ENCODE measurements at places on chromosomes 1 and 21.

DNA sequence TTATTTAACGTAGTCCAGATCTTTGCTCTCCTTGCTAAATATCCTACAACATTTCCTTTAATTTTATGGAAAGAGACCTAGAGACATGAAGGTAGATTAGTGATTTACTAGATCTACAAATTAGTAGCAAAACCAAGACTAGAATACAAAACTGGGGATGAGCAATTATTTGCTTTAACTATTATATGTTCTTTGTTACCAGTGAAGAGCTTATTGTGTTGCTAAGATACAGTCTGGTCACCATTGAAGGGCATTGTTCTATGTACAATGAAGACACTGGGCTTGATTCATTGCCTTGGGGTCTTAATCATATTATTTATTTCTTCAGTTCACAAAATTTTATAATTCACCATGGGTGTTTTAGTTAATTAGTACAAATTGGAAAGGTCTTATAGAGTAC lies 88.3 kb downstream of the S1PR1 start:
- no peak for DNase-seq

DNA sequence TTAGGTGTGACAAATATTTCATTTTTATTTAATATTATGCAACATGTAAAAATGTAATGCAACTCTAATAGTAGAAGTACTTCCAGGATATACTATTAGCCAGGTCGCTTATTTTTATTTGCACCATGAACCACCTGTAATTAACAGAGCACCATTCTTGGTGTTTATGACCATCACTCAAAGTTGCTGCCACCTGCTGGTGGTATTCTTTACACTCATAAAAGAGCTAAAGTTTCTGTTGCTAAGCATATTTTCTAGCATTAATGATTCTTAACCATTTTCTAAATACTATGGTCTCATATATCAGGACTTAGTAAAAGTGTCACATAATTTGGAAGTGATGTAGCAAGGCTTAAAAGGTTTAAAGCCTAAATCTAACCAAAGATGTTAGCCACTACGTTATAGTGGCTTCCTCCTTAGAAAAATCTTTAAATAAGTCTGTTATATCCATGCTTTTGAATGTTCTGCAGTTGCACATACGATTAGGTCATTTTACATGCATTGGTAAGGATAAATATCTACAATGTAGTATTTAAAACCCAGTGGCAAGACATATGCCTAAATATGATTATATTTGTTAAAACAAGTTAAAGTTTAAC lies 244.5 kb downstream of the NEGR1 start:
- no peak for DNase-seq

GRCh38 chr1:50308878-50309277 lies 114.4 kb downstream of the DMRTA2 start:
- DNase-seq, result no peak

DNA sequence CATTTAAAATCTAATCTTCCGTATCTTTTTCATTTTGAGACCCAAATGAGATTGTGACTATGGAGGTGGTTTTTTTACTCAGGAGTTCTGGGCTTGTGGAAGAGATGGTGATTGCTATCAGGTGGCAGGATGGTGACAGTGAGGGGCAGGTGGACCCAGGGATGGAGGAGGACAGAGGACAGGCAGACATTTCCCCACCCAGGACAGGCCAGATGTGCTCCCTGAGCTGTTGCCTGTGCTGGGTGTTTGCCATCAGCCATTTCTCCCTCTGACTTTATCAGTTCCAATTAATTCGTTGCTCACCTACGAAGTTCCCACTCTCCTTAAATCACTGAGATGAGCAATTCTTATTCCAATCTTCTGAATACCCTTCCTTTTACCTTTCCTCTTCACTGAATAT lies 26.5 kb downstream of the C1orf116 start:
- DNase-seq, result no peak

- no peak for DNase-seq
Measured at GRCh38 chr21:27561116-27561515, 594.2 kb upstream of the ADAMTS5 start.

- no peak for DNase-seq
Measured at GRCh38 chr1:237975903-237976302, 85.2 kb upstream of the ZP4 start.

DNA sequence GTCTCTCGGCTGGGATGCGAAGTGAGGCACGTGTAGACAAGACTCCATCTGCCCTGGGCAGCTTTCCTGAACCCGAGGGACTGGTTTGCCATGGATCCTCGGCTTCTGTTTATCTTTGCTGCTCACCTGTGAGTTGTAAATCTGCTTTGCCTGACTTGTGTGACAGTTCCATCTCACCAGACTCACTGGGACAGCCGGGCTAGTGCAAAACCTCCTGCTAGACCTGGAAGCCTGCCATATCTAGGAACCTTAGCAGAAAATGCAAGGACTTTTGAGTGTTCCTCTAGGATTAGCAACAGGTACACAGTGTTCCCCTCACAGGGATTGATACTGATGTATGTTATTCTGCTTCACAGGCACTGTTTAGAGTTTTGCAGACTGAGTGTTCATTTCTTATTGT lies 218.6 kb downstream of the URB2 start:
- no peak for DNase-seq

DNA sequence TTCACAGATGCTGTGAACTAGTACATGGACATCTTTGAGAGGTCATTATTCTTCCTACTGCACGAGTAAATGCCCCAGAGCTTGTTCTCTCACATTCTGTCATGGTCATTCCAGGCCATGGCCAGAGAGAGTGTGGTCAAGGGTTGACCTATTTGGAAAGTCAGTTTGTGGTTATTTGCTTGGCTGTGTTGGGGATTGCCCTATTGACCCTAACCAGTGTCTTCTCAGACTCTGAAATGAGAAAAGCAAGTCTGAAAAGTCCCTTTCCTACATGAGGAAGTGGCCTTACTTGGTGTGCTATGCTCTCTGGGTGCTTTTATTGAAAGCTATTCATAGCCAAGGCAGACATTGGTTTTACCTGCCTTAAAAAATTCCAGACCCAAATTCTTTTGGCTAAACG lies 26.6 kb downstream of the CLIC6 start:
- no peak for DNase-seq

- DNase-seq, result no peak
Measured at GRCh38 chr1:235714205-235714897, 64.8 kb upstream of the GNG4 start.

DNA sequence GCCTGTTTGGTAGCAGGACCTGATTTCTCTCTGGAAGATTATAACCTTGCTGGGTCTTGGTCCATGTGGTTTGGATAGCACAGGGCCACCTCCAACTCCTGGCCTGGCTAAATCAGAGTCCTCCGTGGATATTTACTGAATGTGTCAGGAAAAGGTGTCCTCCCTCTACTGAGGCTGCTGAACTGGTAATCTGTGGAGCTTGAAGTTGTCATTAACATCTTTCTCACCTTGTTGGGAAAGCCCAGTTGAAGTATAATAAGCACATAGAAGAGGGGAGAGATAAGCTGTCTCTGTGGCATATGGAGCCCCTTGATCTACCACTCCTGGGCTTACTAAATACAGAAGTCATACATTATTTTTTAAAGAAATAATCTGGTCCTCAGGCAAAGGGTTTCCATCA lies 294.3 kb upstream of the B3GALT2 start:
- no peak for DNase-seq

- DNase-seq, result no peak
Measured at GRCh38 chr1:245091818-245092637, 62.8 kb upstream of the KIF26B start.

DNA sequence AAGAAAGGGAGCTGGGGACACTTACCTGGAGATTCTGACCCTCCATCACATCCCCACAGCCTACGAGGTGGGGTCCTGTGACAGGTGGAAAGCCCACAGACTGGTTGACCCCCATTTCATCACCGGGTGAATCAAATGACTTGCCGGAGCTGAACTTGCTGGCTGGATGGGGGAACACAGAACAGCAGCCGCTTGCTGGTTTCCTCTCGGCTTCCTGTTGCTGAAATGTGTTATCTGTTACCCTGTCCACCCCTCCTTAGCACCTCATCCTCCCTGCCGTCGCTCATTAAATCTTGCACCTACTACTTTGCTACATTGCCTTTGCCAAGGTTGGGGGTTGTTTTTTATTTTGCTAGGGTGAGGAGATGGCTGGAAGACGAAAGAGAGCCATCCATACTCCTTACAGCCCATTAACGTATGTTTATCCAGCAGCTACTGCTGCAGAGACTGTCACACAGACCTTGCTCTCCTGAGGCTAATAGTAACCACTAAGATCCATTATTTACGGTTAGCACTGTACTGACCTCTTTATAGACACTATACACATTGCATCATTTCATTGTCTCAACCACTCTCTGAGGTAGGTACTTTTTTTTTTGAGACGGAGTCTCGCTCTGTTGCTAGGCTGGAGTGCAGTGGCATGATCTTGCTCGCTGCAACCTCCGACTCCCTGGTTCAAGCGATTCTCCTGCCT lies 7.0 kb downstream of the PAFAH2 start:
- DNase-seq, result peak; percentile 88

DNA sequence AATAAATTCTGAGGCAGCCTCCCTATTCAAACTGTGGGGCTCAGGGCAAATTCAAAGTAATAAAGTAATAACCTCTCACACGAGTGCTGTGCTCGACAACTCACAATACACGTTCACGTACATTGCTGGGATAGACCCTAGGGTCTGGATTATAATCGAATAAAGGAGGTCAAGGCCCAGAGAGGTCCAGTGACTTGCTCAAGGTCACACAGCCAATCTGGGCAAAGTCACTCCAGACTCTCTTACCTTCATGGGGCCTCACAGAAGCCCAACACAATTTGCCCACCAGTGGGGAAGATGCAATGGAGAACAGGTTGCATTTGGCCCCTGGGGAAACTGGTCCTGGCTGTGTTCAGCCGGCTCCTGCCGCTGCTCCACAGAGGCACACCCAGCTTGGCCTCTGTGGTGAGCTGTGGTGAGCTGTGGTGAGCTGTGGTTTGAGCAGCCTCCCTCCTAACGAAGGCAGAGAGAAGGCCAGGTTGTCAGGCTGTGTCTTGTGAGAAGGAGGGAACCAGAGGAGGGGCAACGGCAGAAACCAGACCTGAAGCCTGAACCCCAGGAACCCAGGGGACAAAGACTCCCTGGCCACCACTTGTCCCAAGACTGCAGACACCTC lies 35.1 kb downstream of the NUAK2 start:
- DNase-seq, result no peak

DNA sequence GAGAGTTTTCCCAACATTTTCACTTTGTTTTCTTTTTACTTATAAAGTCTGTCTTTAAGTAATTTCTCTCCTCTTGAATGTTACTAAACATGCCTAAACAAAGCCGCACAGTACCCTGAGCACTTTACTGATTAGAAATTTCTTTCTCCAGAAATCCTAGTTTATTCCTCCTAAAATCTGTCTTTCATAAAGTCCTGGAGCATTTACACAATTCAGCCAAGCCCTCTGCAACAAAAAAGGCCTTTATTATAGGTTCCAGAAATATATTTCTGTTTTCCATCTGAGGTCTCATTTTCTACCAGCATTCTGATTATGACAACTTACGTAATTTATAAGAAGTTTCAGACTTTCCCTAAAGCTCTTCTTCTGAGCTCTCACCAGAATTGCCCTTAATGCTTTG lies 549.5 kb upstream of the OLFM3 start:
- DNase-seq, result no peak

DNA sequence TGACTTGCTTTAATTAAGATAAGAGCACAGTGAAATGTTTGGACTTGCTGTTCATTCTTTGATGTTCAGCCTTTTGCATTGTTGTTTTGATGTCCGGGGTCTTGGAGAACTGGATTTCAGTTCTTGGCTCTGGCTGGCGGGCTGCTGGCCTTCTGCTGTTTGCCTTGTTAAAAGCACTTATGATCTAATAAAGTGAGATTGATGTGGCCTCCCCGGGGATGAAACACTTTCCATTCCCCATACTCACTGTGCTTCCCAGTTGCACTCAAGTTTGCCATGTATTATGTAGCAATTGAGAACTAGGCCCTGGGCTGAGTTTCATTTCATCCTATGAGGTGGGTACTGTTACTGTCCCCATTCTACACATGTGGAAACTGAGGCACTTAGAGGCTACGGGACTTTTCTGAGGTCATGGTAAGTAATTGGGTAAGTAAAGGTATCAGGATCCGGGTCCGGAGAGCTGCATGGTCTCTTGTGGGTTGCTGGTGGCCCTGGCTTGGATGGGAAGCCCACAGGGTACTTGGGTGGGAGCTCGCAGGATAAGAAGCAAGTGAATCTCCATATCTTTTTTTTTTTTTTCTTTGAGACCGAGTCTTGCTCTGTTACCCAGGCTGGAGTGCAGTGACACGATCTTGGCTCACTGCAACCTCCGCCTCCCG lies 127.7 kb upstream of the ZBTB40 start:
- no peak for DNase-seq

- DNase-seq, result no peak
Measured at GRCh38 chr1:16173447-16174260, 17.8 kb upstream of the EPHA2 start.

DNA sequence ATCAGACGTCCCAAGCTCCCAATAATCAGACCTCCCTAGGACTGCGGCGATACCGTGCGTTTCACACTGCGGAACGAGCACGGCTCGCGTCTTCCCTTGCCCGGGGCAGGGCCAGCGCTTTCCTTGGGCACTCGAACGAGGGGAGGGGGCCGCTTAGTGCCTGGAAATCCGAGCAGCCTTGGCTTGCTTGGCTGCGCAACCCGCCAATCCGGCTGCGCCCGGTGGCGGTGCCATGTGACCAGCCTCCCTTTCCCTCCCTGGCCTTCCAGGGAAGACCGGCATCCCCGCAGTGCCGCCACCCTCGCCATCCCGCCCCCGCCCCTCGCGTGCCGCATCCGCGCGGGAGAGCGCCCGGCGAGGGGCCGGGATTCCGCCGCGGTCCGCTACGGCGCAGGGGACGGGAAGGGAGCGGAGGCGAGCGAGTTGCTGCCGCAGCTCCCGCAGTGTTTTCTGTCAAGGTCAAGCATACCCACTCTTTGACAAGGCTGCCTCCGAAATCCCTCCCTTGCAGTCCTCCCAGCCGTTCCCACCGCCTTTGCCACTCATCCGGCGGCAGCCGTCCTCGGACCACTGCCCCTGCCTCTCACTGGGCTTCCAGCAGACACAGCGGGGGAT lies 8.3 kb upstream of the RNF19B start:
- DNase-seq, result no peak

GRCh38 chr1:62726011-62726442 lies 37.8 kb upstream of the DOCK7 start:
- no peak for DNase-seq

GRCh38 chr21:44489962-44490361 lies 34.7 kb downstream of the LRRC3 start:
- DNase-seq, result no peak

- no peak for DNase-seq
Measured at GRCh38 chr1:94253456-94254017, 16.2 kb upstream of the ARHGAP29 start.

GRCh38 chr1:43067977-43068751 lies 103.9 kb downstream of the EBNA1BP2 start:
- DNase-seq, result no peak

- no peak for DNase-seq
Measured at GRCh38 chr21:28342212-28342810, 650.4 kb downstream of the LTN1 start.

GRCh38 chr1:221415651-221416050 lies 326.2 kb downstream of the DUSP10 start:
- DNase-seq, result no peak

- no peak for DNase-seq
Measured at GRCh38 chr1:25697435-25698217, 81.0 kb downstream of the MAN1C1 start.

Data from bone marrow (tissue), 2 donors.